Stimulated activated CD4-positive, alpha-beta T cell treated with anti-CD3 and anti-CD28 coated beads, Interleukin-1b, Interleukin-23, amount 100 ng/mL, for 24 hours (primary cell): ENCODE measurements at places on chromosomes 3 and 15.
A peak's percentile ranks its signal among the peaks of the same experiment; 100 is the strongest.

- DNase-seq, result no peak
These were observed 130.9 kb upstream of the IQSEC1 start for GRCh38 chr3:13204177-13204581.

GRCh38 chr3:136070953-136071949 is 105.7 kb downstream of the PPP2R3A start:
- no peak for DNase-seq

GRCh38 chr3:13657660-13658435 is 108.9 kb downstream of the FBLN2 start:
- DNase-seq, result peak; percentile 46

GRCh38 chr15:89783111-89783860 is 7.2 kb downstream of the MESP2 start:
- DNase-seq, result no peak

DNA sequence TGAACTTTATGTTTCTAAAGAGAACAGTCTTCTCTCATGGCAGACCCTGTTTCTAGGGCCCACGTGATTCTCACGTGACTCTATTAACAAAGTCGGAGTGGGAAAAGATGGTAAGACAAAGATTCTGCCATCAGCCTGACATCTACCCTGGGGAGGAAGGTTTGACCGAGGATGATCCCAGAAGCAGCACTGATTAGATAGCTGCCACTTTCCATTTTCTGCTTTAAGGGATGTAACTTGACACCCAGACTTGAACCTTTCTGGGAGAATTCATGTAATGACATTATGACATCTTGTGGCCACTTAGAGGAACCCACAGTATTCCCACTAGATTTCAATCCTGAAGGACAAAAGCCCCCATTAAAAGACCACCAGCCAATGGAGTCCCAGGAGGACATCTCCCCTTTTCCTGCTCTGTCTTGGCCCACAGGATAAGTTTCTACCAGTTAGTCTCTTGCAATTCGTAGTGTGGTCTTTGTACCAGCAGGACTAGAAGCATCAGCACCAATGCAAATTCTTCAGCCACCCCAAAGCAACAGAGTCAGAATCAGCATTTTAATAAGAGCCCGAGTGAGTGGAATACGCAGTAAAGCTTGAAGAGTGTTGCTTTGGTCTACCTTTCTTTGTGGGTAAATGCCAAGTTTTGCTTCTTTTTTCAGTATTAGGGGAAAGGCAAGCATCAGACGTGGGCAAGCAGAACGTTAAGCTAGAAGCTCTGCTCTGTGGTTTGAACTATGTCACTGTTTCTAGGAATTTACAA is 480.5 kb upstream of the PROK2 start:
- no peak for DNase-seq

DNA sequence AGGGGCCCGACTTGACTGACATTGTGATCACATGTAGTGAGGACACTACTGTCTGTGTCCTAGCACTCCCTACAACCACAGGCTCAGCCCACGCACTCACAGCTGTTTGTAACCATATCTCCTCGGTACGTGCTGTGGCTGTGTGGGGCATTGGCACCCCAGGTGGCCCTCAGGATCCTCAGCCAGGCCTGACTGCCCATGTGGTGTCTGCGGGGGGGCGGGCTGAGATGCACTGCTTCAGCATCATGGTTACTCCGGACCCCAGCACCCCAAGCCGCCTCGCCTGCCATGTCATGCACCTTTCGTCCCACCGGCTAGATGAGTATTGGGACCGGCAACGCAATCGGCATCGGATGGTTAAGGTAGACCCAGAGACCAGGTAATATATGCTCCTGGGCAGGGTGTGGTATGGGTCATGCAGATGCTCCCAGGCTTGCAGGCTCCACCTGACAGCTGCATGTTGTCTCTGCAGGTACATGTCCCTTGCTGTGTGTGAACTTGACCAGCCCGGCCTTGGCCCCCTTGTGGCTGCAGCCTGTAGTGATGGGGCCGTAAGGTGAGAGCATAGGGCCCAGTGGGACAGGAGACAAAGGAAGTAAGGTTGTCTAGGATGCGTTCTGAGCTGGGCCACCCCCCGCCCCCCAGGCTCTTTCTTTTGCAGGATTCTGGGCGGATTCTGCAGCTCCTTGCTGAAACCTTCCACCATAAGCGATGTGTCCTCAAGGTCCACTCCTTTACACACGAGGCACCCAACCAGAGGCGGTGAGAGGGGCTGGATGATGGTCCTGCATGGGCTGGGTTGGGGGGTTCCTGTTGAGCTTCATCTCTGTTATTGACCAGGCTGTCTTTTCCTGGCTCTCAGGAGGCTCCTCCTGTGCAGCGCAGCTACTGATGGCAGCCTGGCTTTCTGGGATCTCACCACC is 4.4 kb downstream of the DALRD3 start:
- DNase-seq, result no peak

- no peak for DNase-seq
These were observed 97.7 kb upstream of the PHLDB2 start for GRCh38 chr3:111761309-111761795.

DNA sequence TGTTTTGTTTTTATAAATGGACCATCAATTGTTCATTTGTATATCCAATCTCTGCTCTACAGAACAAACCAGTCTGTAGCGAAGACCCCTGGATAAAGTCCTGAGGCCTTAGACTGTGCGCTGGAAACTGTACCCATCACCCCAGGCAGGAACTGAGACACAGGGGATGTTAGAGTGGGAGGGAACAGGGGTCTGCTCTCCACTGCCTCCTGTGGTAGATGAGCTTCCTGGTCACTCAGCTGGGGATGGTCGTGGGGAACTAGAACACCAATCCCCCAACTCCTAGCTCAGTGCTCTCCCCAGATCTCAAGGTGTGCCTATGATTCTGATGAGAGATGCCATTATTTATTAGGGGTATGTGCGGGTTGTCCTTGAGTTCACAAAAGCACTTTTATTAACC is 340.2 kb upstream of the IGF1R start:
- DNase-seq, result no peak

GRCh38 chr15:37291920-37292319 is 191.6 kb upstream of the MEIS2 start:
- no peak for DNase-seq

GRCh38 chr3:38131621-38132369 is 5.1 kb downstream of the ACAA1 start:
- no peak for DNase-seq

- DNase-seq, result no peak
These were observed 439.5 kb downstream of the PDCD6IP start for GRCh38 chr3:34237946-34238345.

GRCh38 chr3:157067114-157067513 is 92.8 kb downstream of the CCNL1 start:
- DNase-seq, result no peak
